ENCODE measurements at places on chromosomes 11 and 22. TPM values are rescaled to one million over a fixed set of nuclear protein-coding genes. Genes with fewer than 3 reads are reported as not detected.

- H3K27ac ChIP-seq: no peak overlapping the region
- H3K36me3 ChIP-seq: no peaks in the 10 kb centered on the region
- no peak for DNase-seq
- H3K4me1 ChIP-seq: peaks cover 22% of the 10 kb centered on the region
Measured at GRCh38 chr22:37571258-37571991, 8.5 kb downstream of the LGALS2 start.

DNA sequence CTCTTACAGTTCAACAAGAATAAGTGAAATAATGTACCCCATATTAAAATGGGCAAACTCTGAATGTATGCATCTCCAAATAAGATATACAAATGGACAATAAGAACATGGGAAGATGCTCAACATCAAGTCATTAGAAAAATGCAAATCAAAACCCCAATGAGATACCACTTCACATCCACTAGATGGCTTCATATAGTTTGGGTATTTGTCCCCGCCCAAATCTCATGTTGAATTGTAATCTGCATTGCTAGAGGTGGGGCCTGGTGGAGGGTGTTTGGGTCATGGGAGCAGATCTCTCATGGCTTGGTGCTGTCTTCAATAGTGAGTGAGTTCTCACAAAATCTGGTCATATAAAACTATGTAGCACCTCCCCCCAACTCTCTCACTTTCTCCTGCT is 5.7 kb downstream of the MPZL2 start:
- no peaks in the 10 kb centered on the region for H3K27me3 ChIP-seq
- DNase-seq: no peak
- peaks cover 26% of the 10 kb centered on the region for H3K36me3 ChIP-seq
- H3K4me3 ChIP-seq: no peak overlapping the region
- no peak overlapping the region for H3K27ac ChIP-seq
- H3K4me1 ChIP-seq: peaks cover 2% of the 10 kb centered on the region

DNA sequence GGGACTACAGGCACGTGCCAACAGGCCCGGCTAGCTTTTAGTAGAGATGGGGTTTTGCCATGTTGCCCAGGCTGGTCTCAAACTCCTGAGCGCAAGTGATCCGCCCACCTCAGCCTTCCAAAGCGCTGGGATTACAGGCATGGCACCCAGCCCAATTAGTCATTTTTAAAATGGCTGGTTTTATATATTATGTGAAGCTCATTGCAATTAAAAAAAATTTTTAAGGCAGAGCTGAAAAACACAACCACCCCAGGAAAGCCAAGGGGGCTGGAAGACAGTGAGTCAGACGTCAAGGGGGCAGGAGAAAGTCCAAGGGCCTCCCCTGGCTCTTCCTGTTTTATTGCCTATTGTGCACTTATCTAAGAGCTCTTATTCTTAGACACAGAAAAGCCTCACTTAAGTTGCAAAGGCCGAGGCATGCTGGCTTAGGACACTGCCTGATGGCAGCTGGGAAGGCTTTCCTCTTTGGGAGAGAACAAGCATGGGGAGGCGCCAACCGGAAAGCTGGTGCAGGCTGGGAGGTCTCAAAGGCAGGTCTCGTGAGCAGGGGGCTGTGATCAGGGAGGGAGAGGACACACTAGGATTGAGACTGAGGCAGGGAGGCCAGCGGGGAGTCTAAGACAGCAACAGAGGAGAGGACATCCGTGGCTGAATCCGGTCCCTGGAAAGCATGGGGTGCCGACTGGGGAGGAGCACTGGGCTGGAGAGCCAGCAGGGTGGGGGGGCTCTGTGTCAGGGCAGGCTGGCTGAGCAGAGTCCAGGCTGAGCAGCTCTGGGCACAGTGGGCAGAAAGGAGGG is 11.1 kb upstream of the OSM start:
- no peaks in the 10 kb centered on the region for H3K27me3 ChIP-seq
- no peaks in the 10 kb centered on the region for H3K36me3 ChIP-seq
- H3K4me1 ChIP-seq: peaks cover 8% of the 10 kb centered on the region
- peak overlapping the region; percentile 35 for H3K27ac ChIP-seq
- no peak for DNase-seq
- H3K4me3 ChIP-seq: no peak overlapping the region

GRCh38 chr11:11311169-11311568 is 41.9 kb downstream of the CSNK2A3 start:
- peaks cover 11% of the 10 kb centered on the region for H3K4me1 ChIP-seq
- no peak for DNase-seq
- no peak overlapping the region for H3K4me3 ChIP-seq
- H3K27ac ChIP-seq: no peak overlapping the region

GRCh38 chr11:86046116-86046515 is 22.8 kb downstream of the PICALM start:
- H3K27me3 ChIP-seq: no peaks in the 10 kb centered on the region
- H3K4me3 ChIP-seq: no peak overlapping the region
- H3K4me1 ChIP-seq: peaks cover 29% of the 10 kb centered on the region

- H3K36me3 ChIP-seq: no peaks in the 10 kb centered on the region
- H3K27me3 ChIP-seq: no peaks in the 10 kb centered on the region
Measured at GRCh38 chr11:6283453-6284023, 23.9 kb downstream of the CCKBR start.

NLRX1 gene
- 15.0 TPM for total RNA-seq

DNA sequence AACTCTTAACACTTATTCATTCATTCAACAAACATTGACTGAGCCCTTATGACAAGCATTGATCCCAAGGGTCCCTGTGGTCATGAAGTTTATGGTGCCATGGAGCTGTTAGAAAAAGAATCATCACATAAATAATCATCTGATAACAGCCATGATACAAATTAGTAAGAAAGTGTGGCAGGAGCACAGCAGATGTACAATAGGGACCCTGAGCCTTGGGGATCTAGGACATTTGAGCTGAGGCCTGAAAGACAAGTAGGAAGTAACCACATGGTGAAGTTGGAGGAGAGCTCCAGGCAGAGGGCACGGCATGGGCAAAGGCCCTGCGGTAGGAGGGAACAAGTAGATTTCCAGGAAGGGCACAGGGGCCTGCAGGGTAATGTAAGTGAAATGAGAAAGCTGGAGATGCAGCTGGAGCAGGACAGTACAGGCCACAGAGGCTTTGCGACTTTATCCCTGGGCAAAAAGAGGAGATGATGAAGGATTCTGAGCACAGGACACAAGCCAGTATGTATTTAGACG is 6.8 kb upstream of the TCF20 start:
- no peaks in the 10 kb centered on the region for H3K4me1 ChIP-seq
- no peak overlapping the region for H3K27ac ChIP-seq
- H3K27me3 ChIP-seq: no peaks in the 10 kb centered on the region
- no peak overlapping the region for H3K4me3 ChIP-seq
- DNase-seq: no peak

DNA sequence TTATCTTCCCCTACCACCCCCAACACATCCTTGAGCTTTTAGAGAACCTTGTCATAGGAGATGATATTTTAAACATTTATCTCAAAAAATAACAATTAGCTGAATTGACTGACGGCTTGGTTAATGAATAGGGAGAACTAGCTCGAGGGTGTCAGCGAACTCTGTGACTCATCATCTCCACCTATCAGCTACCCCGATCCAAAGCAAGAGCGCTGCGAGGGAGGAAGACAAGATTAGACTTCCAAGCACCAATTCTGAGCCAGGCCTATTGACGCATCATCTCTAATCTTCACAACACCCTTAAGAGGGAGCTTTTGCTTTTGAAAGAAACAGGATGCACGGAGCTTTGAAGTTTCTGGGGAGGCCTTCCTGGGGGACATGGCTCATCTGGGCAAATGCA is 51.0 kb upstream of the GALNT18 start:
- DNase-seq: no peak
- H3K27ac ChIP-seq: no peak overlapping the region
- no peaks in the 10 kb centered on the region for H3K36me3 ChIP-seq
- no peaks in the 10 kb centered on the region for H3K4me1 ChIP-seq
- no peak overlapping the region for H3K4me3 ChIP-seq
- H3K27me3 ChIP-seq: no peaks in the 10 kb centered on the region

MOV10L1 gene
- 0.37 TPM for total RNA-seq

NRXN2 gene
- total RNA-seq: 7.9 TPM

ESAM gene
- 116 TPM for total RNA-seq

GRCh38 chr11:5923427-5923776 is 18.6 kb upstream of the OR56A3 start:
- H3K4me1 ChIP-seq: no peaks in the 10 kb centered on the region
- no peaks in the 10 kb centered on the region for H3K27me3 ChIP-seq
- no peaks in the 10 kb centered on the region for H3K36me3 ChIP-seq
- DNase-seq: no peak
- no peak overlapping the region for H3K27ac ChIP-seq

- H3K4me3 ChIP-seq: no peak overlapping the region
- H3K36me3 ChIP-seq: no peaks in the 10 kb centered on the region
- no peak for DNase-seq
- H3K27me3 ChIP-seq: no peaks in the 10 kb centered on the region
Measured at GRCh38 chr11:65551572-65552387, 6.4 kb downstream of the LTBP3 start.

HTR3B gene
- total RNA-seq: not detected

SCGB2A2 gene
- total RNA-seq: not detected

- no peak overlapping the region for H3K27ac ChIP-seq
- DNase-seq: no peak
- no peak overlapping the region for H3K4me3 ChIP-seq
Measured at GRCh38 chr11:64650923-64651523, 60.0 kb downstream of the SLC22A12 start.

BTBD18 gene
- not detected for total RNA-seq

- H3K4me1 ChIP-seq: peaks cover 58% of the 10 kb centered on the region
- H3K36me3 ChIP-seq: peaks cover 38% of the 10 kb centered on the region
- no peak overlapping the region for H3K4me3 ChIP-seq
- no peaks in the 10 kb centered on the region for H3K27me3 ChIP-seq
- H3K27ac ChIP-seq: no peak overlapping the region
Measured at GRCh38 chr22:24407884-24408283, 19.5 kb upstream of the ADORA2A start.

- peaks cover 8% of the 10 kb centered on the region for H3K4me1 ChIP-seq
- no peak for DNase-seq
- H3K27me3 ChIP-seq: no peaks in the 10 kb centered on the region
- no peak overlapping the region for H3K4me3 ChIP-seq
Measured at GRCh38 chr22:24129980-24130379, 51.3 kb upstream of the SUSD2 start.

- no peaks in the 10 kb centered on the region for H3K36me3 ChIP-seq
- H3K4me1 ChIP-seq: peaks cover 49% of the 10 kb centered on the region
- no peaks in the 10 kb centered on the region for H3K27me3 ChIP-seq
- H3K27ac ChIP-seq: peak overlapping the region; percentile 95
- DNase-seq: no peak
- peak overlapping the region; percentile 68 for H3K4me3 ChIP-seq
Measured at GRCh38 chr11:119085437-119085847, 761 bp downstream of the HMBS start.

- H3K36me3 ChIP-seq: no peaks in the 10 kb centered on the region
- peaks cover 58% of the 10 kb centered on the region for H3K27me3 ChIP-seq
- no peak overlapping the region for H3K4me3 ChIP-seq
Measured at GRCh38 chr11:1231396-1232020, 8.6 kb downstream of the MUC5B start.

DNA sequence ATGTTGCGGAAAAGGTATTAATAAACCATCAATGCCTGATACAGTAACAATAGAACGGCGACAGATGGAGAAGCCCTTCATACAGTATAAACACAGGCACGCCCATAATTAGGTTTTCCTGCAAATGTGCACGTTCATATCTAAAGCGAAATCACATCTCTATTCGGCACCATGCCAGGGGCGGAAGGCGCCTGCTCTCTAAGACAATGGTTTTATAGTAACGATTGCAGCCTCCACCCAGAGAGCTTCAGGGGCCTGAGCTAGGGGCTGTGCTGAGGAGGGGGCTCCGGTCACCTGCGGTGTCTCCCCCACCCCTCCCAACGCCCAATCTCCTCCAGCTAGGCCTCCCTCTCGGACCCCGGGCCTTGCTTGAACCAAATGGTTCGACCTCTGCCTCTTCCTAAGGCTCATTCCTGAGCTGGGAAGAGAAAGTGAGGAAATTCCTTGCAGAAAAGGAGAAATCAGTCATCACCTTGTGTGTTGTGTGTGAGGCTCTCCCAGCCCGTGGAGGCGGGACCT is 9.6 kb downstream of the KRTAP5-5 start:
- H3K4me3 ChIP-seq: no peak overlapping the region
- peaks cover 47% of the 10 kb centered on the region for H3K27me3 ChIP-seq
- DNase-seq: peak; percentile 46
- no peaks in the 10 kb centered on the region for H3K36me3 ChIP-seq
- peaks cover 11% of the 10 kb centered on the region for H3K4me1 ChIP-seq

DNA sequence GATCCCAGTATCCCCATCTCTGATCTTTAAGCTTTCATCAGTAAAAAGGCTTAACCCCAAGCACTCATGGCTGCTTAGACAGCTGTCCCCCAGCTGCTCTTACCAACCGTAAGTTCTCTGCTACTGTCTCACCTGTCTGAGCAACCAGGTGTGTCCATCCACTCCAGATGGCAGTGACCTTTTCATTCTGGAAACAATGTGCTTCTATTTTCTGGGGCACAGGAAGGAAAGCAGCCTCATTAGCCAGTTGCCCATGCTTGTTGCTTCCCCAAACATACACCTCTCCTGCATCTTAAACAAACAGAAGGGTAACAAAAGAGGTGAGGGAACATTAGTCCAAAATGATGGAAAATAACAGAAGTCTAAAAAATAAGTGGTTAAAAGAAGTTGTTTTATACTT is 24.4 kb downstream of the SERGEF start:
- H3K4me3 ChIP-seq: no peak overlapping the region
- H3K36me3 ChIP-seq: peaks cover 39% of the 10 kb centered on the region
- no peaks in the 10 kb centered on the region for H3K4me1 ChIP-seq

KDM4F gene
- not detected for total RNA-seq

FXYD2 gene
- 1.2 TPM for total RNA-seq

UPK3A gene
- total RNA-seq: not detected

GRCh38 chr11:83195649-83196048 is 2.1 kb downstream of the ANKRD42 start:
- H3K4me3 ChIP-seq: no peak overlapping the region

DNA sequence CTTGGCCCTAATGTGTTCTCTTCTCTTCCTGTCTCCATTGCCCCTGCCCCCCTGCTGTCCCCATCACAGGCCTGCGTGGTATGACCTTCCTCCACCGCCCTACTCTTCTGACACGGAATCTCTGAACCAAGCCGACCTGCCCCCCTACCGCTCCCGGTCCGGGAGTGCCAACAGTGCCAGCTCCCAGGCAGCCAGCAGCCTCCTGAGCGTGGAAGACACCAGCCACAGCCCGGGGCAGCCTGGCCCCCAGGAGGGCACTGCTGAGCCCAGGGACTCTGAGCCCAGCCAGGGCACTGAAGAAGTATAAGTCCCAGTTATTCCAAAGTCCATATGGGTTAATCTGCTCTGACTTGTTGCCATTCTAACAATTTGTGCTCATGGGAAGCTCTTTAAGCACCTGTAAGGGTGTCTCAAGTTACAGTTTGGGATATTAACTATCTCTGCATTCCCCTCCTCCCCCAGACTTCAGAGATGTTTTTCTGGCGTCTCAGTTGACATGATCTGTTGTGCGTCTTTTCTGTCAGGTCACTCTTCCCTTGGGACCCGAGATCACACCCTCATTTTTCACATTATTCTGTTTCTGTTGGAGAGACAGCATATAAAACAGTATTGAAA is 60.0 kb downstream of the COMMD9 start:
- H3K4me1 ChIP-seq: no peaks in the 10 kb centered on the region
- no peak overlapping the region for H3K27ac ChIP-seq
- H3K4me3 ChIP-seq: no peak overlapping the region
- DNase-seq: no peak
- H3K36me3 ChIP-seq: no peaks in the 10 kb centered on the region

- DNase-seq: no peak
- H3K27ac ChIP-seq: no peak overlapping the region
- peaks cover 4% of the 10 kb centered on the region for H3K4me1 ChIP-seq
- no peaks in the 10 kb centered on the region for H3K36me3 ChIP-seq
Measured at GRCh38 chr22:45891996-45892621, 84.9 kb downstream of the WNT7B start.

UBASH3B gene
- 19.3 TPM for total RNA-seq
